RKO (cell line): ENCODE measurements at places on chromosomes 12 and 14.

GRCh38 chr14:91831337-91831736 lies 36.0 kb downstream of the TC2N start:
- DNase-seq, result no peak

DNA sequence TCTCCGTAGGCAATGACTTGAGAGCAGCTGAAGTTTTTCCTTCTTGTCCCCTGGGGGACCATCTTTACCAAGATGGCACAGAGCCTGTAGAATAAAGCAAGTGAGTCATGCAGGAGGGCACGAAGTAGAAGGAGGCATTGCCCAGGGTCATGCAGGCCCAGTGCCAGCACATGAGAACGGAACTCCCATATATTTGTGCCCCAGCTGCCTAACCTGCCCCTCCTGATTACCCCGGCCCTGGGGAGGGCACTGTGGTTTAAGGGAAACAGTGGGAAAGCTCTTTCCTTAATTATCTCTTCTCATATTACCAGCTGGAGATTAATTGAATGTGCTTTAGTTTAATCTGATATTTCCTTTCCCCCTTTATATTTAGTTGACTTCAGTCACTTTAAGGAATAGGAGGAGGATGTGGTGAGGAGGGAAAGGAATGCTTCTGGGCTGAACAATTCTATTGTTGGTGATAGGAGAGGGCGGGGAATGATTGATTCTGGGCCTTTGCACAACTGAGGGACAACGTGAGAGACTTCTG lies 51.9 kb downstream of the RASSF8 start:
- no peak for DNase-seq

DNA sequence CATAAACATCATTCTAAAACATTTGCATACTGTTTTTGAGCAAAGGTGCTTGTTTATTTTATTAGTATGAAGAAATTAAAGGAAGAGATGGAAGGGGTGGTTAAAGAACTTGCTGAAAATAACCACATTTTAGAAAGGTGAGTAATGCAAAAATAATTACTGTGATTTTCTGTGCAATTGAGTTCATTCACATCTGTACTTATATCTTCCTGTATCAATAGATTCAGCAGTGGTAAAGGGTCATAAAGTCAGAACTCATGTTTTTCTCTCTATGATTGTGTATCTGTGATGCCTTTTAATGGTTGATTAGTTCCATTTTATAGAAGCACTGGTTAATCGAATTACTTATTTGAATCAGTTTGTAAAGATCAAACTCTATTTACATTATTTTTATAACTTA lies 46.0 kb downstream of the TBK1 start:
- no peak for DNase-seq

GRCh38 chr12:64192644-64193444 lies 29.3 kb downstream of the KICS2 start:
- no peak for DNase-seq

DNA sequence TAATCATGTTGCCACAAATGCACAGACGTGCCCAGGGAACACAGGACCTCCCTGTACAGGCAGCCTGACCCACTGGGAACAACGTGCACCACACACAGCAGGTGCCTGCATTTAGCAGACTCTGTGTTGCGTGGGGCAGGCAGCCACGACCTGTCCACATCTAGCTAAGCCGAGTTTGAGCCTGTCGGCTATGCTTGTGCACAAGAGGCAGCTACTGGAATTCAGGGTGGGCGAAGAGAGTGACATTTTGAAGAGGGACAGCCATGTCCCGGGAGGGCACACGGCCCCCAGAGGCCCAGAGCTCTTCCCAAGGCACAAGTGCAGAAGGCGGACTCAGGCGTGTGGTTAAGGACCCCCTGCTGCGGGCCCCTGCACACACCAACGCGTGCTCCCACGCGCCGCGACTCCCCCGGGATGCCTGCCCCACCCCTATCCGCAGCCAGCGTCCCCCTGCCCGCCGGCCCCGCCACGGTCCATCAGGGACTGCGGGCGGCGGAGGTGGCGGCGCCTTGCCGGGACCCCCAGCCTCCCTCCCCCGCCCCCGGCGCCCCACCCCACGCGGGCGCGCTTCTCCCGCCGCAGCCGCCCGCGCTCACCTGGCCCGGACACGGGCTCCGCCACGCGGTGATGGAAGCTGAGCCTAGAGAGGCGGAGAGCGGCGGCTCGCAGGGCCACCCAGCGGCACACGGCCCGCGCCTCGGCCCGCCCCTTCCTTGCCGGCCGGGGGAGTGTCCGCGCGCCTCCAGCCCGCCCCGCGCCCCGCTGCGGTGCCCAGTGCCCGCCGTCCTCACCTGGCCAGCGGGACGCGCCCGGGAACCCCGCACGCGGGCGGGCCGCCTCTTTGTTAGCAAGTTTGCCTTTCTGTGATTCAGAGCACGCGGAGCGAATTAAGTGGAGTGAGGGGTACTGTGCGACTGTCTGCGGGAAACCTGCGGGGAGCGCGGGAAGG lies 125.3 kb upstream of the PRMT8 start:
- DNase-seq, result no peak

DNA sequence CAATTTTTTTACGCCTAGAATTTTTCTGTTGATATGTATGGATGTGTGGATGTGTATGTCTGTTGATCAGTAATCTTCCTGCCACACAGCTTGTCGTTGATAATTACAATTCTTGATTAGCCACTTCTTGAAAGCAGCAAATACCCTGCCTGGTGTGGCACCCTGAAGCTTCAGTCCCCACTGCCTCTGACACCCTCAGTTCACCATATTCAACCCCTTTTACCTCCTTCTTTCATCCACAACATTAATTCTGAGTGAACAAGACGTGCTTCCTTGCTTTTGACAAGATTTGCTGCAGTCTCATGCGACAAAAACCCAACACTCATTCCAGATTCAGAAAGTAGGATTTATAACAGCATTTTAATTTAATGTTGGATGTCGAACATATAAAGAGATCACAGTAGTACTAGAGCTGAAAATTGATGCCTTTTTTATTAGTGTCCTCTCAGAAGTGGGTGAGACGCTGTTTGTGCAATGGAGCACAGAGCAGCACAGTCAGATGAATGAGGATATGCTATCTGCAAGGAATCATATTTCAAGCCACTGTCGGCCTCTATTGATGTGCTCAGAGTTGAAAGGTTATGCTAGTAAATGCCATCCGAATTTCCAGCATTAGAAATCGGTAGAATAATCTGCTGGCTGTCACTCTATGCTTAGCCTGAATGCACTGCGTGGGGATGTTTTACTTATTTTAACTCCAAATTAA lies 383.7 kb downstream of the EGLN3 start:
- DNase-seq, result no peak

- peak; percentile 100 for DNase-seq
Measured at GRCh38 chr12:65649126-65649525, 175.2 kb upstream of the HMGA2 start.

DNA sequence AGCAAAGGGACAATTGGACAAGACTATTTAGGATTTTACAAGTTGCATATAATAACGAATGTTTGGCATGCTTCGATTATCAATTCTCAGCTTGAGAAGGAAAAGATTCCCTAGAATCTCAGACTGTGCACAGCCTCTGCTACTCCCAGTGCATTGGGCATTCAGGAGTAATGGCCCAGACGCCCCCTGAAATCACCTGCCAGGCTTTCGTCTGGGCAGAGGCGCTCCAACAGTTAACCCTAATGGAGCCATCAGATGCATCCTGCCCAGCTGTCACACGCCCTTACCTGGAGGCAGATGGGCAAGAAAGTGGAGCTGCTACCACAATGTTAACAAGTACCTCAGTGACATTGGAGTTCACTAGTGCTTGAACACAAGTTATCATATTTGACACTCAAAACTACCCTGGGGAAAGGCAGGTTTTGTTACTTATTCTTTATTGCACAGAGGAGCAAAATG lies 927 bp upstream of the LRP6 start:
- no peak for DNase-seq

DNA sequence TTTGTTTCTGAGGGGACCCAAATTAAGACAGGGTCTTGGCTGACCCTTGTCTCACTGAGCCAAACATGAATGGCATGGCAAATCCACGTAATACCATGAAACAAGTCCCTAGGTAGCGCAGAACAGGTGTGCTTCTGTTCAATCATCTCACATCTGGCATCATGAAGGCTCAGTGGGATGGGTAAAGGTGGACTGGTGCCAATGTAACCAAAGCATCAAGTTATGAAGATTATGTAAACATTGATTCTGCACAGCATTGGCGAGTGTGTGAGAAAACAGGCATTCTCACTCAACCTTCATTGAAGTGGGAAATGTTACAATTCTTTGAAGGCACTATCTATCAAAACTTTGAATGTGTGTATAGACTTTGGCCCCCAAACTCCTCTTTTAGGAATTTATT lies 41.9 kb downstream of the PTGER2 start:
- no peak for DNase-seq

- no peak for DNase-seq
Measured at GRCh38 chr12:59803735-59804134, 207.9 kb downstream of the SLC16A7 start.

DNA sequence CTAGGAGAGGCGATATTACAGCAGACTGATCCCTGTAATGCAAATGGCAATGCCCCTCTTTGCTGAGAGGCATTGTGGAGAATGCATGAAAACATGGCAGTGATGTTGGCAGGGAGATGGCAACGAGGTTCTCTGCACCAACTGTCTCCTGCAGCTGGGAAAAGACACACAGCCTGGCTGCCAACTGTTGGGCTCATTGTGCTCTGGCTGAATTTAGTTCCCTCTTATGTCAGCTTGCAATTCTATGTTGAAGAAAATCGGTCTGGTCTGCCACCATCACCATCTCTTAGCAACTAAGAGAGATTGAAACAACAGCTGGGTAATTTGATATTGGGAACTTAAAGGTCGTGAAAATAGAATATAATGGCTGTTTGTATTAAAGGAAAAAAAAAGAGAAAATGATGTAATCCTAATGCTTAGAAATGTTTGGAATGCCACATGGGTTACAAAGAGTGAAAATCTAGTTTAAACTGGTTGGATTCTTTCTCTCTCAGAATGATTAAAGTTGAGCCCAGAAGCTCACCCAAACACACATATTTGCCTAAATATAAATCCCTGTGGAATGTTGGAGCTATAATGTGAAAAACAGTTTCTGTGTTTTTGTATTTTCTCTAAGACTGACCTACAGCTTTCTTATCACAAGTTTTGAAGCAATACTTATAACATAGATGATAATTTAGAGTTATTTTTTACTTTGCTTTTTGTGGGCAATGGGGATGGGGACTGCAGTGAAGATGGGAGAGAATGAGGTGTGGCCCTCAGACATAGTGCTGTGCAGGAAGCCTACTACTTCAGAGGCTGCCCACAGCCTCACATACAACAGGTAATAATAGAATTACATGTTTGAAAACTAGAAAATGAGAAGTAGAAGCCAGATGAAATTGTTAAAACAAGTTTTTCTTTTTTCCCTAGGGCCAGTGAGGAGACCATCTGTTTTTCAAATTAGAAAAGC lies 143.7 kb downstream of the AKAP6 start:
- DNase-seq, result no peak

DNA sequence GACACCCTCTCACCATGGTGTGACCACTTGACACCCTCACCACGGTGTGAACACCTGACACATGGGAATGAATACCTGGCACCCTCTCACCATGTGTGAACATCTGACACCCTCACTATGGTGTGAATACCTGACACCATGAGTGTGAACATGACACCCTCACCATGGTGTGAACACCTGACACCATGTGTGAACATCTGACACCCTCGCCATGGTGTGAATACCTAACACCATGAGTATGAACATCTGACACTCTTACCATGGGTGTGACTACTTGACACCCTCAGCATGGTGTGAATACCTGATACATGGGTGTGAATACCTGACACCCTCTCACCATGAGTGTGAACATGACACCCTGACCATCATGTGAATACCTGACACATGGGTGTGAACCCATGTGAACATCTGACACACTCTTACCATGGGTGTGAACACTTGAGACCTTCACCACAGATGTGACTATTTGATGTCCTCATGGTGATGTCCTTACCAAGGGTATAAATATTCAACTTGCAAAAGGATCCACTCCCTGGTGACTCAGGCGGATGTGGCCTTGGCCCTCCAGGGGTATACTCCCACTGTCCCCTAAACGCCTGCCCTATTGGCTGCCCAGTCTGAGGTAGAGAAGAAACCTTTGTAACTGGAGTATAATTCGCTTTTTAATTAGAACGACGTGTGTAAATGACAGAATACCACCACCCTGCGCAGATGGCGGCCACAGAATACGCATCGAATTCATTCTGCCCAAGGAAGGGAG lies 29.1 kb downstream of the RFLNA start:
- no peak for DNase-seq

DNA sequence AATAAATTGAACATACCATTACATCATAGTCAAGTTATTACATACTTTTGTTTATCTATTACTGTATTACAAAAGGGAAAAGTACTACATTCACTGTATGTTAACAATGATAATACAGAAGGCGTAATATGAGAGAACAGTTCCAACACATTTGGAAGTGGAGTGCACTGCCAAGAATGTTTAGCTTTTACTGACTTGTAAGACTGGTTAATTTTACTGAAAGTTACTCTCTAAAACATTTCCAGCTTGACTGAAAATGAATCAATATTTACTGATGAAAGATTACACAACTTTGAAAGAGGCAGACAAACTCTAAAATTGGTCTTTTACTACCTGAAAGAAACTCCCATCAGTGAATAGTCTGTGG lies 728.5 kb downstream of the FSCB start:
- DNase-seq, result no peak

GRCh38 chr12:118391836-118392235 lies 15.5 kb downstream of the SUDS3 start:
- no peak for DNase-seq

- DNase-seq, result no peak
Measured at GRCh38 chr12:84355561-84355960, 557.0 kb downstream of the SLC6A15 start.

DNA sequence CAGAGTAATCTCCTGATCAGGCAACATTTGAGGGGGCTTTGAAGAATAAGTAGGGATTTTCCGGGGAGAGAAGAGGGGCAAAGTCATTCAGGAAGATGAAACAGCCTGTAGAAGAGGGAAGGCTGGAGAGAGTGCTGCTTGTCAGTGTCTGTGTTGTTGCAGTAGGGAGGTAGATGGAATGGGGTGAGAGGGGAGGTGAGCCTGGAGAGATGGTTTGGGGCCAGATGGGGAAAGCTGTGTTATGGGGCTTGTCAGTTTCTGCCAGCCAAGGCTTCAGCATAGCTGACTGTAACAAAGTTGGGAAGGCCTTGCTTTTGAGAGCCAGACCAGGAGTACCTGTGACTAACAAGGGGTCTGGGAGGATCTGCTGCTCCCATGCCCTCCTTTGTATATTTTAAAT lies 18.0 kb downstream of the BICD1 start:
- DNase-seq, result no peak

DNA sequence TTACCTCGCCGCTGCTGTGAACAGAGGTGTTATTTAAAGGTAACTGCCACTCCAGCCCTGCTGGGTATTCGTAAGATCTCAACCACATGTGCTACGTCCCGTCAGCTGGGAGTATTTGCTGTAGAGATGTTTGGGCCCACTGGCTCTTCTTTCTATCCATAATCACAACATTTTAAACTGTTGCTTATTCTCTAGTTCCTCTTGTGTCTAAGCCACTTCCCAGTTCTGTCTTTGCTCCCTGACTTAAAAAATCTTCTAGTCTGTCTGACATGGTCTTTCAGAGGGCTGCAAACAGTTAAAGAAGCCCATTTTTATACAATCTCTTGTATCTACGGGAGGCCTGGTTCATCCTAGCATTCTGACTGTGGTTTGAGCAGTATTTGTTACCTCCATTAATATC lies 33.2 kb upstream of the HELB start:
- DNase-seq, result no peak
